Stimulated activated effector memory CD8-positive, alpha-beta T cell treated with anti-CD3 and anti-CD28 coated beads, Interleukin-12 subunit alpha, Interleukin-12 subunit beta, amount 100 ng/mL, for 72 hours (primary cell): ENCODE measurements at places on chromosomes 4 and X.

DNA sequence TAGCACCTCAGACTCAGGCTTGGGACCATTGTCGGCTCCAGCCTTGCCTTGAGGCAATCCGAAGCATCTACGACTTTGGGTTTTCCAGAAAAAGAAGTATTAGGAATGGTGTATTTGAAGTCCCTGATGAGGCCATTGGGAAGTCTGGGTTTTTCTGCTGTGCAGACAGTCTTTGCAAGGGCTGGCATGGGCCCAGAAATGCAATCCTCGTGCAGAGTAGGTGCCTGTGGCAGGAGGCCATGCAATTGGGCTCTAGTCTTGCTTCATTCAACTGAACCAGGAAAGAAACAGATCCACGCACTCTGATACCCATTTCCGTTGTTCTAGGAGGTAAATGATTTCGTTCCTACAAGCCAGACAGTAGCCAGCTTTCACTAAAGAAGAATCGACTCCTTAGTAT, 12.4 kb downstream of the ZFP92 start:
- DNase-seq = no peak

DNA sequence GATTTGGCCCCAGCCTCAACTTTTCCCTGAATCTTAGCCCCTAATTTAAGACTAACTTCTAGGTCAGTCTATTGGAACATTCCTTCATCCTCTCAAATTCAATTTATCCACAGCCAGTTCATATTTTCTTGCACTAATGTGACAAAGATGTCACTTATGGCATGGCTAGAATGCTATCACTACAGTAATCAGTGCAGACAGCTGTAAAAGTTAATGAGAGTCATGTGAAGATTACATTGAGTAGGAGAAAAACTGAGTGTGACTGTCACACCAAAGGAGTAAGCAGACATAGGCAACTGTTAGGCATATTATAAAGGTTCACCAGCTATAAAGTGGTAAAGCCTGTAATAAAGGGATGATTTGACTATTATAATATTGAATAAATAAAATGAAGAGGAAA, 42.6 kb downstream of the GABRG1 start:
- DNase-seq = no peak

- DNase-seq = no peak
These were observed 325.0 kb upstream of the EMCN start for GRCh38 chr4:100842856-100843255.

DNA sequence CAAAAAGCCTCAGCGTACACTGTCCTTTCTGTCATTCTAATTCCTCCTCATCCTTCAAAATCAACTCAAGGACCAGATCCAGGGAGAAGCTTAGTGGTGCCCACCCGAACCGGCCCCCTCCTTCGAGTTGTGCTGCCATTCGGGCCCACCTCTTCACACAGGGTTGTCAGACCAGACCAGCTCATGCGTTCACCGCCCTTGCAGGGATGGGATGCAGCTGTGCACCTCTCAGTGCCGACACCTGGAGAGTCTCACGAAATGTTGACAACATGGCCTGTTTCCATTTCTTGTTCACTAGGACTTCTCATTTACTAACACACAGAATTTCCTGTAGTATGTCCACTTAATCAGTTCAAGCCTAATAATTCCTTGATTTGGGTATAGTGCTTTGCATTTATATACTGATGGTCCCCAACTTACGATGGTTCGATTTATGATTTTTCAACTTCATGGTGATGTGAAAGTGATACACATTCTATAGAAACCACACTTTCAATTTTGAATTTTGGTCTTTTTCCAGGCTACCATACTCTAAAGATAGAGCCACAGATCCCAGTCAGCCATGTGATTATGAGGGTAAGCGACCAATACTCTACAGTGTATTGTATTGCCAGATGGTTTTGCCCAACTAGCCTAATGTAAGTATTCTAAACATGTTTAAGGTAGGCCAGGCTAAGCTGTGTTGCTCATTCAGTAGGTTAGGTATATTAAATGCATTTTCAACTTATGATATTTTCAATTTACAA, 23.3 kb downstream of the PKD2 start:
- no peak for DNase-seq

DNA sequence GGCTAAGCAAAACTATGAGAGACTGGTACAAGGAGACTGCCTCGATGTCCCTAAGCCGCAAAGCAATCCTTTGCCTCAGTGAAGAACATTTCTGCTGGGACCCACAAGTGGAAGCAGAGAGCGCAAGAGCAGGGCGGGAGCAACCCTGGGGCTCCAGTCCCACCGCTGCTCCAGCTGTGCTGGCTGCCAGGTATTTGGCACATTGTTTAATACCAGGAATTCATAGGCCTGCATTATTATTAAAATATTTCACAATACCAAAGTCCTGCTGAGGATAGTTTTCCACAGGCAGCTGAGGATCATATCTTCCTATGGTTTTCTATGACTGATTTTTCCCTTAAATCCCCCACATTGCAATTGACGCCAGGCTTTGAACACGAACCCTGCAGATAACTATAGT, 163.5 kb upstream of the TLL1 start:
- no peak for DNase-seq

- no peak for DNase-seq
These were observed 109.7 kb upstream of the PNPLA4 start for GRCh38 chrX:8036914-8037313.
